ENCODE measurements at places on chromosomes 3 and 15. TPM values are rescaled to one million over a fixed set of nuclear protein-coding genes. Genes with fewer than 3 reads are reported as not detected.

SEMA3B gene
- total RNA-seq = 3.1 TPM

MUC20 gene
- total RNA-seq = 0.52 TPM

WNT7A gene
- total RNA-seq = not detected

ONECUT1 gene
- total RNA-seq = not detected

WNT5A gene
- total RNA-seq = 304 TPM

ADGRG7 gene
- not detected for total RNA-seq

ROPN1B gene
- total RNA-seq = not detected

WDR49 gene
- total RNA-seq = 0.13 TPM

CAPN3 gene
- 2.2 TPM for total RNA-seq

RASGRP1 gene
- 0.52 TPM for total RNA-seq

KNL1 gene
- 7.9 TPM for total RNA-seq

A4GNT gene
- total RNA-seq = not detected

CTXN2 gene
- not detected for total RNA-seq

FETUB gene
- total RNA-seq = not detected

SCN11A gene
- total RNA-seq = under 0.01 TPM

RPL15 gene
- 4,657 TPM for total RNA-seq

DUOXA2 gene
- not detected for total RNA-seq

NOX5 gene
- 0.39 TPM for total RNA-seq

KBTBD8 gene
- total RNA-seq = 0.48 TPM

KLHL40 gene
- not detected for total RNA-seq

GXYLT2 gene
- total RNA-seq = 29.0 TPM

NRROS gene
- 0.52 TPM for total RNA-seq

ARHGAP31 gene
- total RNA-seq = 3.0 TPM

Data from epithelial cell of alveolus of lung (primary cell).